ENCODE measurements at places on chromosomes 5 and 9. TPM values are rescaled to one million over a fixed set of nuclear protein-coding genes. Genes with fewer than 3 reads are reported as not detected.

The CCDC180 gene
- 1.5 TPM for total RNA-seq

The SLC25A48 gene
- total RNA-seq, result not detected

The PCDHGA10 gene
- 10.5 TPM for total RNA-seq

The OCLN gene
- total RNA-seq, result 6.0 TPM

The FBXO10 gene
- total RNA-seq, result 7.5 TPM

The FAM200C gene
- total RNA-seq, result 1.5 TPM

The ANKRD34B gene
- 1.5 TPM for total RNA-seq

Data from mesangial cell (primary cell).